ENCODE measurements at places on chromosomes 7 and 10.

DNA sequence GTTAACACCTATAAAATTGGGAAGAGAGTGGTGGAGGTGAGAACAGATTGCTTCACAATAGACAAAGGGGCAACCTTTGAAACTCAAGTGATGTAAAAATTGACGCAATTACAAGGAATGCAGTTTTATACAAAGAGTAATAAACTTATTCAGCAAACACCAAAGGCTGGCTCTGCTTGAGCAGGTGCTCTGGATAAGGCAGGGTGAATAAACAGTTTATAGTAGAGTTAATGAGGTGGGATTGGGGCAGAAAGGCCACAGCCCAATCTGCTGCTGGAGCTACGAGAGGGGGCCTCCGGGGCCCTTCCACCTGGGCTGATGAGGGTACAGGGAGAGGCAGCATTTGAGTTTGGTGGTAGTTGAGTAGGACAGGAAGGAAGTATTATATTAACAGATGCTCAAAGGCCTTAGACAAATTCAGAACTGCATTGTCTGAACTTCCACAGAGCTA is 6.0 kb downstream of the MUC12 start:
- DNase-seq, result no peak

DNA sequence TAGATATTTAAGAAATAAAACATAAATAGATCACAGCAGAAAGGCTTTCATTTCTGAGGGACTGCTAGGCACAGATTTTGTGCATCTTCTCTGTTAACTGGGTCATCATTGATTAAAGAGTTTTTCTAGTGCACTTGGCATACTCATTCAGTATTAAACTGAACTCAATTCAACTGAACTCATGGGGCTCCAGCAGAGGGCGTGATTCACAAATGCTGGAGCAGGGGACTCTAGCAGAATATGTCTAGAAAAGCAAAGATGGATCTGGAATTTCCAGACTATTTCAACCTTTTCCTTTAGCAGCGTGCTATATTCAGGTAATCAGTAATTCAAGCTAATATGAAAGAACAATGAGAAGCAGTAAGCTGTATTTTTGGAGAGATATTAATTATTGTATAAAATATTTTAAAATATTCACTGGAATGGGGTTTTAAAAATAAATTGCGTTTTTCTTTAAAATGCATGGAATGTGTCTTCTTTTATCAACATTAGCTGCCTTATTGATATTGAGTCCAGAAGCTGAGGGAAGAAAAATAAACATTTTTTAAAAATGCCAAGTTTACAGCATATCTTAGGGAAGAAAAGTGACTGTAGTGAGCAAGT is 296.8 kb upstream of the CACNA2D1 start:
- peak; percentile 23 for DNase-seq

- DNase-seq, result no peak
Observed at GRCh38 chr7:131234719-131235488, 92.8 kb upstream of the MKLN1 start.

DNA sequence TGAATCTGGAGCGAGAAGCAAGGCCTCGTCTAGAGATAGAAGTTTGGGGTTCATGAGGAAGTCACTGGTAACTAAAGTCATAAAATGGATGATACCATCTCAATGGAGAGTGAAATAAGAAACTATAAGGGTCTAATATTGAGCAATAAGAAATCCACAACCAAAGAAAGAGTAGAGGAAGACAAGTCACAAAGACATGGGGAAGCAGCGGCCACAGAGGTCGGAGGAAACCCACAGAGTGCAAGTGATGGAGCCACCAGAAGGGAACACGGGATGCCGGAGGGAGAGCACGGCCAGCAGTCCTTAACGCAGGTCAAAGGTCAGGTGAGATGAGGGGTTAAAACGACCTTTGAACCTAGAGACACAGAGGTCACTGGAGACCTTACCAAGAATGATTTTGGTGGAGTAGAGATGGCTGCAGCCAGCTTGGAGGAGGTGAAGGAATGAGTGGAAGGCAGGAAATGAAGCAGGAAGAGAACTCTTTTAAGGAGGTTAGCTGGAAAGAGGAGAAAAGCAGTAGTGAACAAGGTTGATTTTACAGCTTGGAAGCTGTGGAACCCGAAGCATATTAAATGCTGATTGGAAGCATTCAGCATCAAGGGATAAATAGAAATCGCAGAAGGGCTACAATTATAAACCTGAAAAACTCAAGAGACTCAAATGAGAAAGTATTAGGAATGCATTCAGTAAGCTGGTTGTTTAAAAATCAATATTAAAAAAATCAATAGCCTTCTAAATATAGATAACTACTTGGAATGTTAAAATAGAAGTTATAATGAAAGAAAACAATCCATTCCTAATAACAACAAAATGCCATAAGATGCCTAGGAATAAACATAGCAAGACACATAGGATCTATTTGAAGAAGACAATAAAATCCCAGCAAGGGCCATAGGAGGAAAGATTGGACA is 93.7 kb downstream of the SVOPL start:
- DNase-seq, result no peak

GRCh38 chr7:84057576-84057975 is 137.0 kb downstream of the SEMA3A start:
- DNase-seq, result no peak

DNA sequence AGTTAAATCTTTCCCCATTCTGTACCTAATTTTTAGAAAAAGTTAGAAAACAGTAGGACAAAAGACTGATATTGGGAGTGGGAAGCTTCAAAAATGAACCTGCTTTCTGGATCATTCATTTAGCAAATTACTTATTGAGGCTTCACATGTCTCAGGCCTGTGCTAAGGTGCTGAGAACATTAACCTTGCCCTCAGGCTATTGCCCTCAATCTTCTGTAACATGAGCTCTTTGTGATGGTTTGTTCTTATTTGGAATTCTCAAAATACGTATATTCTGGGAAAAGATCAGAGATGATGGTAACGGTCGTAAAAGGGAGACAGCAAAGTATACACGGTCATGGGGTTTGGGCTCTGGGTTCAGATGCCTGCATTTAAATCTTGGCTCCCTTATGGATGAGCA is 39.5 kb upstream of the PRKG1 start:
- DNase-seq, result no peak

GRCh38 chr7:17846935-17847334 is 93.4 kb downstream of the SNX13 start:
- DNase-seq, result no peak

- peak; percentile 99 for DNase-seq
Observed at GRCh38 chr10:132248455-132249225, 59.1 kb downstream of the STK32C start.

DNA sequence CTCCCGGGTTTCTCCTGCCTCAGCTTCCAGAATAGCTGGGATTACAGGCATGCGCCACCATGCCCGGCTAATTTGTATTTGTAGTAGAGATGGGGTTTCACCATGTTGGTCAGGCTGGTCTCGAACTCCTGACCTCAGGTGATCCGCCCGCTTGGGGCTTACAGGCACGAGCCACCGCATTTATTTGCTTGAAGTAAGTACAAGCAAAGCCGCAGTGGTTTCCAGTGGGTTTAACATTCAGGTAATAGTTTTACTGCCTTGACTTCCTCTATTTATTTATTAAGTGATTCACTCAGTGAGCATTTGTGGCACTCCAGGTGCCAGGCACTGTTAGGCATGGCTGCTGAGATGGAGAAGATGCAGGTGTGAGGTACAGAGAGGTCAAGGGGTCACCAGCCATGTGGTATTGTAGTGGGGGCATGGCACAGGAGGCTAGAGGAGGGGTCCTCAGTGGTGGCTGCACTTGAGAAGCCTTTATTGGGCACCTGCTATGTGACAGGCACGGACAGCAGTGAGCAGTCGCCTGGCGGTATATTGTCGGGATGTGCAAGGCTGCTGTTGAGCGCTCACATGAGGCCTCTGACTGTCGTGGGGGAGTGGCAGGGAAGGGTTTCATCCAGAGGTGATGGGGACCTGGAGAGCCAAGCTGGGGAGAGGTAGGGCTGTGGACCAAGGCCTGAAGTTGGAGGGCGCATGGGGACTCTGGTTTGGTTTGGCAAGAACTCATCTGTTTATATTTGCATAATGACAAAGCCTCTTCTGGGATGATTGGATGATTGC is 54.9 kb downstream of the DOCK1 start:
- no peak for DNase-seq
